Esophagus mucosa (tissue), 1 donor: ENCODE measurements at places on chromosomes 11 and 22.

DNA sequence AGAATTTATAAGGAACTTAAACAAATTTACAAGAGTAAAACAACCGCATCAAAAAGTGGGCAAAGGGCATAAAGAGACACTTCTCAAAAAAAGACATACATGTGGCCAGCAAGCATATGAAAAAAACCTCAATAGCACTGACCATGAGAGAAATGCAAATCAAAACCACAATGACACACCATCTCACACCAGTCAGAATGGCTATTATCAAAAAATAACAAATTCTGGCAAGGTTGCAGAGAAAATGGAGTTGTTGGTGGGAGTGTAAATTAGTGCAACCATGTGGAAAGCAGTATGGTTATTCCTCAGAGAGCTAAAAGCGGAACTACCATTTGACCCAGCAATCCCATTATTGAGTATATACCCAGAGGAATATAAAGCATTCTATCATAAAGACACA is 866.8 kb upstream of the TENM4 start:
- ATAC-seq, result no peak

GRCh38 chr11:68035266-68035876 is 3.5 kb upstream of the TCIRG1 start:
- ATAC-seq, result no peak

DNA sequence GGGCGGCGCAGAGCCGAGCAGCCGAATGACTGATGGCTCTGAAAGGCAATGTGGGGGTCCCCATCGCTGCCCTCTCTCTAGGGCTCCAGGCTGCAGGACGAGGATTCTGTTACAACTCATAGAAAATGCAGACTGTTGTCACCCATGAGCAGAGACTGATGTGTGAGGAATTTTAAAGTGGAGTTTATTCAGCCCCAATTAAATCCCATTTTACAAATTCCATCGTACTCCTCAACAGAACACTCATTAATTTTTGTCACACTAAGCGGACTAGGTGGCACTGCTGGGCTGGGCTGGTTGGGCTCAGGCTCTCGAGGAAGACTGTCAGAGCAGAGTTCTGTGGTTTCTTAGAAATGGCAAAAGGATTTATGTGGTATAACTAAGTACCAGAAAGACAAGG is 102.6 kb upstream of the SPON1 start:
- ATAC-seq, result no peak

DNA sequence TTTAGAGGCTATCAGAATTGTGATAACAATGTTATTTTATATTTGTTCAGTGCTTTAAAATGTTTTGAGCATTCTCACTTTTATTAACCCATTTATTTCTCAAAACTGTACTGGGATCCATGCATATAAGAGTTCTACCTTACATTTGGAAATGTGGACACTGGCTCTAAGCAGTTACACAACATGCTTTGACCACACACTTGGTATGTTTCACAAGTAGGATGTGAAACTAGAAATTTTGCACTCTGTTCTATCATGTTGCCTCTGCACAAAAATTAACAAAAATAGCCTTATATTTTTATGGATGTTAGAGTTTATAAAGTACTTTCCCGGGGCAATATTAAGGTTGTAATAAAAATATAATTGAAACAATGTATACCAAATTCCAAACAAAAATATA is 126.9 kb upstream of the CHORDC1 start:
- ATAC-seq, result no peak

- ATAC-seq, result no peak
Measured at GRCh38 chr11:2094354-2095197, 44.6 kb downstream of the IGF2 start.
